EL (cell line): ENCODE measurements at places on chromosomes 12 and 14.

GRCh38 chr12:47270782-47271664 is 191.3 kb upstream of the AMIGO2 start:
- DNase-seq, result peak; percentile 93

- no peak for DNase-seq
Observed at GRCh38 chr12:120225852-120226640, 25.1 kb upstream of the RPLP0 start.

GRCh38 chr14:85332401-85332800 is 197.5 kb upstream of the FLRT2 start:
- no peak for DNase-seq

GRCh38 chr14:65001723-65002122 is 15.0 kb downstream of the FNTB start:
- DNase-seq, result no peak

DNA sequence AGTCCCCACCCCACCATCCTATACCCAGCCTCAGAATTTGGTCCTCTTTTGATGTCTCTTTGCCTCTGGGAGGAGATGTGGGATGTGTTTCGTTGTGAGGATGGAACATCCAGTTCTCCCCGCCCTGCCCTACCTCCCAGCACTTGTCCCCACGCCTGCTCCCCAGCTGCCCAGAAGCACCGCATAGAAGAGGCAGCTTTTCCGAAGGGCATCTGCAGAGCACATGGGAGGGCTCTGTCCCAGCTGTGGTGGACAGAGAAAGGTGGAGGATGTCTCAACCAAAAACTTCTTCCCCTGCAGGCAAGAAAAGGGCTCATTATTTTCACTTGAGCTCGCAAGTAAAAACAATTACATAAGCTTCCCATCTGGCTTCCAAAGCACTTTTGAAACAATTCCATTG is 302.6 kb downstream of the PCNX1 start:
- DNase-seq, result no peak

GRCh38 chr12:124673801-124674617 is 106.6 kb upstream of the NCOR2 start:
- DNase-seq, result no peak

- no peak for DNase-seq
Observed at GRCh38 chr12:89655841-89656240, 52.8 kb downstream of the ATP2B1 start.

DNA sequence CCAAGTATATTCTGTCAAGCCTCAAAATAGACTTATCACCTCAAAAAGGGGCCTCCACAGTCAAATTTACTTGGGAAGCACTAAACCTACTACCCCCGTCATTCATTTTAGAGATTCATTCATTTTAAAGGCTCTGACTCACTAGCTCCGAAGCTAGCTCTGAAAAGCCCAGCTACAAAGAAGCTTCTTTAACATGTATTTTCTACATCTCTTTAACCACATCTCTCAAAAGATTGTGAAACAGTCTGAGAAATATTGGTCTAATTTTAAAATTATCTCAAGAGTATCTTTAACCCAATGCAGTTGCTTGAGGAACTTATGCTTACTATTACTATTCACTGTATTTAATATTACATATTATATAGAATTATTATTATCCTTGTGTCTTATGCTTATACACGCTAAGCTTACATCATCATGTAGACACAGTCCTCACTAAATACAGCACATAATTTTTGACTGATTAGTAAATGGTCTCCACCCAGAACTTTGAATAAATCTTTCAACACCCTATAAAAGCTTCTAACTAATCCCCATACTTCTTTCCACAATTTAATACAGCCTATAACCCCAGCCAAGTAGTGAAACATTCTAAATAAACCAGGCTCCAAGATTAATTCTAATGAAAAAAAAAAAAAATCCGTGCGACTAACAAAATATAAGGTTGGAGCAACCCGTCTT is 7.8 kb downstream of the NT5DC3 start:
- DNase-seq, result peak; percentile 26

GRCh38 chr12:50314636-50315312 is 31.5 kb upstream of the LIMA1 start:
- DNase-seq, result peak; percentile 71

DNA sequence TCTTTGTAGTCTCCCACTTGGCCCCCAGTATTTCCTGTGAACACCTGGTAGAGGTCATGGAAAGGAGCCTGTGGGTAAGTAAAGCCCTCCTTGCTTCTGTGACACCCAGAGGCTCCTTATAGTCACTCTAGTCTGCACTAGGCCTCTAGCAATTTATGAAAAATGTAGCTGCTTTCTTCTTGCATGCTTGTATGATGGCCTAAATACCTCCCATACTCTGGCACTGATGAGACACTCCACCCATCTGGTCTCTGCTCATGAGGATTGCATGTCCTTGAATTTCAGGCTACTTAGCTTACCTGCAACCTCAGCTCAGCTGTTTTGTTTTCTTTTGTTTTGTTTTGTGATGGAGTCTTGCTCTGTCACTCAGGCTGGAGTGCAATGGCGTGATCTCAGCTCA is 4.6 kb upstream of the A2ML1 start:
- DNase-seq, result no peak

DNA sequence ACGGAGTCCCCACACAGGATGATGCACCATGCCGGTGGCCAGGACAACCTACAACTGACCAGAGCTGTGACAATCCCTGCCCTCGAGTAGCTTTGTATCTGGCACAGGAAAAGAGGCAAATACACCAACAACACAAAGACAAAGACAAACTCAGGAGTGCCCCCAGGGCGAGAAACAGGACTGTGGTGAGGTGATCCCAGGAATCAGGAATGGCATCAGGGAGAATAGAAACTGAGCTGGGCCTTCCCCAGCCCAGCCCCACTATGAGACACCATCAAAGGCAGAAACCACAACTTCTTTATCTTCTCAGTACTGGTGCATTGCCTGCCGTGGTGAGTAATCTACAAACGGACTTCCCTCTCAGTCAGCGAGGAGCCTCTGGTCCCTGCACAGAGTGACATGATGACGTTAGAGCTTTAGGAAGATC is 157.7 kb downstream of the TTC7B start:
- DNase-seq, result peak; percentile 80

DNA sequence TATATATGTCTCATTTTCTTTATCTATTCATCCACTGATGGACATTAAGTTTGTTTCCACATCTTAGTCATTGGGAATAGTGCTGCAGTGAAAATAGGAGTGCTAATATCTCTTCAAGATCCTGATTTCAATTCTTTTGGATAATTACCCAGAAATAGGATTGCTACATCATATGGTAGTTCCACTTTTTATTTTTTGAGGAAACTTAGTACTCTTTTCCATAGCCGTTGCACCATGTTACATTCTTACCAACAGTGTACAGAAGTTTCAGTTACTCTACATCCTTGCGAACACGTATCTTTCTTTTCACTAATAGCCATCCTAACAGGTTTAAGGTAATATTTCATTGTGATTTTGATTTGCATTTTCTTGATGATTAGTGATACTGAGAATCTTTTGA is 29.8 kb downstream of the TESPA1 start:
- no peak for DNase-seq

DNA sequence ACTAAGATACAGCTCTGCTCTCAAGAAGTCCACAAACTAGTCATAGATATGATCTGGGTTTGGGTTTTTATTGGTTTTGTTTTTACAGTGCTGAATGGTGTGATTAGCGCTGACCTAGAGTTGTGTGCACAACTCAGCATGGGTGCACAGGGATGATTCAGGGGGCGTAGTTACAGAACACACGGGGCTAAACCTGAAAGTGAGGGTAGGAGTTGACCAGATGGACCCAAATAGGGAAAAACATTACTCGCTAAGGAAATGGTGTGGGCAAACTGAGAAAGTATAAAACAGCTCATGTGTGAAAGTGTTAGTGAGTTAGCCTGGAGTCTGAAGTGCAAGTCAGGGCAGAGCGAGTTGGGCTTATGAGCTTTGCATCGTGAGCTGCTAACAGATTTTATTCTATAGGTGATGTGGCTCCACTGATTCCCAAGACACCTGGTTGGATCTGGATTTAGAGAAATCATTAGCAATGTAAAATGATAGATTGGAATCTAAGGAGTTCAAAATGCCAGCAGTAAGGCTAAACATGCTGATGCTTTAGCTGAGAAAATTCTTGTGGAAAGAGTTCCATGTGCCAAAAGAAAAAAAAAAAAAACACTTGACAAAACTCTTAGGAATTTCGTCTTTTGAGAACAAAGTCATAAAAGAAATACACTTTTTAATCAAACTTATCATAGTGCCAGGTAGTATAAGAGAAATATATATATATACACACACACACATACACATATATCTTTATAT is 134.9 kb downstream of the SLC5A8 start:
- DNase-seq, result peak; percentile 8

DNA sequence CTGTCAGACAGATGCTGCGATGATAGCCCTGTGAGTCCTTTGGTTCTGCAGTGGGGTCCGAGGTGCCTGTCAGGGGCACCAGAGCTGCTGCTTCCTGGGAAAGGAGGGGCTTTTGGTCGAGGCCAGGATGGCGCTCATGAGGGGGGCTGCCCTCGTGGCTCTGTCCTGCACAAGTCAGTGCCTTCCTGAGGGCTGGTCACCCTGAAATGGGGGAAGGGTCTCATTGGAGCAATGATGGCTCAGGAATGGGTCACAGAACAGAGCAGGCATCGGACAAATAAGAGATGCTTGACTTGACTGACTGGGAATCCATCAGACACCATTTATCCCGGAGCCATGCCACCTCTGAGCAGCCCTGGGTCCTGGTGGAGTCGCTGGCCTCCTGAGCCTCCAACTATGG is 121.9 kb downstream of the ADGRD1 start:
- DNase-seq, result no peak

DNA sequence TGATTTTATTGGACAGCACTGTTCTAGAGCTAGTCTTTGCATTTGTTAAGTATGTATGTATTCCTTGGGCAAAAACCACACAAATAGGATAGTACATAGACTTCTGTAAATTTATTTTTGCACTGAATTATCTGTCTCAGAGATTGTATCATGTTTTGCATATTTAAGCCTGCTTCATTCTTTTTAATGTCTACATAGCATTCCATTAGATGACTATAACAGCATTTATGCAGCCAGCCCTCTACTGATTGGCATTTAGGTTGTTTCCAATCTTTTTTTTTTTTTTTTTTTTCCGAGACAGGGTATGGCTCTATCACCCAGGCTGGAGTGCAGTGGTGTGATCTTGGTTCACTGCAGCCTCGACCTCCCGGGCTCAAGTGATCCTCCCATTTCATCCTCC is 34.5 kb downstream of the SYNDIG1L start:
- DNase-seq, result no peak

DNA sequence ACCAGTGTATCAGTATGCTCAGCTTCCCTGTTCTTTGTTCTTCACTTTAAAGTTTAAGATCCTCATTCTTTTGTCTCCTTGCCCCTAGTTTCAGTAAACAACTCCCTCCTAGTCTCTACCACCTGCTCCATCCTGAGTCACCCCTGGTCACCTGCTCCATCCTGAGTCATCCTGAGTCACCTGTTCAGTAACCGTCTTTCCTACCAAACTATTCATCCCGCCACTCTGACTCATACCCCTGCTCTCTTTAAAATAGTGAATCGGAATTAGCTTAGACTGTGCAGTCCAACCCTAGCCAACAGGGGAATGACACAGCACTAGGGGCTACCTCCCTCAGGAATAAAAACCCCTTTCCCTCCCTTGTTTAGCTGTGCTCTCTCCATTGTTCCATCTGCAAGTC is 888.1 kb upstream of the MDGA2 start:
- no peak for DNase-seq

- no peak for DNase-seq
Observed at GRCh38 chr14:43983721-43984120, 523.4 kb downstream of the FSCB start.

GRCh38 chr12:106254724-106255123 is 6.9 kb upstream of the CKAP4 start:
- no peak for DNase-seq

- DNase-seq, result no peak
Observed at GRCh38 chr12:14647028-14647750, 49.2 kb downstream of the GUCY2C start.

DNA sequence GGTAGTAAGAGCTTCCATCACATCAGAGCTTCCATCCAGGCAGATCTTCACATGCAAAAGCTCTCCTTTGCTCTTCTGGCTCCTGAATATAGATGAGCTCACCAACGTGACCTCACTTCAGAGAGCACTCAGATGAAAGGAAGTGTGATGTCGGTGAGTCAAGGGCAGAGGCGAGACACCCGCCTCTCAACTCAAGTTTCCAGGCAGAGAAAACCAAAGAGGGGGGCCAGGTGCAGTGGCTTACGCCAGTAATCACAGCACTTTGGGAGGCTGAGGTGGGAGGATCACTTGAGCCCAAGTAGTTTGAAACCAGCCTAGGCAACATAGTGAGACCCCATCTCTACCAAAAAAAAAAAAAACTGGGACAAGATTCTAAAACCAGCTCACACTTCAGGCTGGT is 126.9 kb downstream of the DUSP6 start:
- peak; percentile 69 for DNase-seq

- DNase-seq, result no peak
Observed at GRCh38 chr12:40146800-40147797, 41.2 kb upstream of the SLC2A13 start.

- no peak for DNase-seq
Observed at GRCh38 chr12:51973560-51973959, 22.1 kb downstream of the ACVR1B start.

GRCh38 chr14:61891170-61891569 is 128.9 kb downstream of the SNAPC1 start:
- peak; percentile 25 for DNase-seq

- peak; percentile 10 for DNase-seq
Observed at GRCh38 chr14:76811561-76811960, 1.1 kb downstream of the ANGEL1 start.

GRCh38 chr12:40688085-40688725 is 4.0 kb upstream of the CNTN1 start:
- DNase-seq, result no peak

GRCh38 chr14:101371799-101372793 is 189.2 kb upstream of the DIO3 start:
- no peak for DNase-seq

DNA sequence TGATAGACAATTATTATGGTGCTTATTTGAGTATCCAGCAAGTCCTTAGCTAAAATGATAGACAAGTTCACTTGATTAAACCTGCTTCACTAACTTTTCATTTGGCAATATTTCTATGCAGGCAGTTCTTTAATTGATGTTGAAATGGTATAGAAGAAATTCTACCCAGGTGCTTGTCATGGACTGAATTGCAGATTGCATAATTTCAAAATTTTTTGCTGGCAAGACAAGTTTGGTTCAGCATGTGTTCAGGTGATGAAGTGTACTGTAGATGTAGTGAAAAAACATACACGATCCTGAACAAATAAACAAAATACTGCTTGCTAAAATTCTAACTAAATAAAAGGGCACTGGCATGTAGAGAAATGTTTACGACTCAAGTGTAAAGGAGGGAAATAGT is 189.0 kb downstream of the FOXA1 start:
- no peak for DNase-seq

- DNase-seq, result no peak
Observed at GRCh38 chr12:26741584-26742227, 91.3 kb downstream of the ITPR2 start.

- peak; percentile 23 for DNase-seq
Observed at GRCh38 chr12:123910761-123911193, 61.9 kb downstream of the CCDC92 start.

GRCh38 chr12:88781909-88782308 is 201.6 kb upstream of the KITLG start:
- DNase-seq, result peak; percentile 66

GRCh38 chr12:43402436-43402835 is 149.6 kb downstream of the ADAMTS20 start:
- DNase-seq, result no peak

- no peak for DNase-seq
Observed at GRCh38 chr12:83031196-83031595, 344.5 kb downstream of the TMTC2 start.

- DNase-seq, result peak; percentile 28
Observed at GRCh38 chr12:119229837-119230236, 51.1 kb downstream of the HSPB8 start.
